ENCODE measurements at places on chromosomes 6 and 20. TPM values are rescaled to one million over a fixed set of nuclear protein-coding genes. Genes with fewer than 3 reads are reported as not detected.

DNA sequence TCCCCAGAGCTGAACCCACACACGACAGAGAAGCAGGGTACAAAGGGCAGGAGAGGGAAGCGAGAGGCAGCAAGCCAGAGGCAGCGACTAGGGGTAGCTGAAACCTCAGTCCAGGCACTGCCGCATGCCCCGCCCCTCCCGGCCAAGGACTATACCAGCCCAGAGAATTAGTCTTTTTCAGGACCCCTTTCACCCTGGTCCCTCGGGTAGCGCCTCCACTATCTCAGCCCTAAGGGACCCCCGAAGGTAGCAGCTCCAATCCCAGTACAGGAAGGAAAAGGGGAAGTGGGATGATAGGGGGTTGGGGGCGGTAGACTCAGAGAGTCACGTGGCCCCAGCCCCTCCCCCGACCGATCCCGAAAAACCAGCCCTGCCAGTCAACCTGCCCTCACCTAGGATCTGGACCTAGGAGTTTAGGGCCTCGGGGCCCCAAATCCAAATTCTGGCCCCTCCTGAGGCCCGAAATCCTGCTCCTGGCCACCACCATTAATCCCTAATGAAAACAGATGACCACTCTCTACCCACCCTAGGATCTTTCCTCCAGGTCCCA is 1.3 kb downstream of the RGL2 start:
- no peak for DNase-seq

DNA sequence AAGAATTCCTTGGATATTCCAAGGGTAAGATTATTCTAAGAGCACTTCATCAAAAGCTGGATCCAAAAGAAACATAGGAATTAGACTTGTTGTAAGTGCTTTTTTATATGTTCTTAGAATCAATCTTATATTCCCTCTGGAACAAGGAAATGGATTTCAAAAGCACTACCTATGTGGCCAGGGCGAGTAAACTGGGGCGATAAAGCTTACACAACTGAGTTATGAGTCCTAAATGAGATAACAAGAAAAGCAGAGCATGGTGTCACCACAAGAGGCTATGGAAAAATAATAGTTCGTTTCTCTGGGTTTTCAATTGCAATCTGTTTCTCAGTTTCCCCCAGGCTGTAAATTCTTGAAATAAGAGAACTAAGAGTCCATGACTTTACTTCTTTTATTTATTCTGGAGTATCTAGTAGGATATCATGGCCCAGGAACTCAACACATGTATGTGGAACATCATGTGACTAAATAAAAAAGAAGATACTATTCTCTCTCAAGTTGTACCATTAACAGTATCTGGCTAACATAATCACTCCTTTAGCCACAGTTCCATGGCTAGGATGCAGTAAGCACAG is 51.5 kb downstream of the NUDT3 start:
- DNase-seq: no peak

Gene CST3
- 368 TPM for total RNA-seq

Gene TBC1D7
- total RNA-seq: 48.1 TPM
